ENCODE measurements at places on chromosomes 7 and 10.

- DNase-seq: no peak
These were observed 29.0 kb upstream of the ATXN7L1 start for GRCh38 chr7:105905209-105905909.

- DNase-seq: no peak
These were observed 628.7 kb upstream of the AUTS2 start for GRCh38 chr7:68969571-68969970.

DNA sequence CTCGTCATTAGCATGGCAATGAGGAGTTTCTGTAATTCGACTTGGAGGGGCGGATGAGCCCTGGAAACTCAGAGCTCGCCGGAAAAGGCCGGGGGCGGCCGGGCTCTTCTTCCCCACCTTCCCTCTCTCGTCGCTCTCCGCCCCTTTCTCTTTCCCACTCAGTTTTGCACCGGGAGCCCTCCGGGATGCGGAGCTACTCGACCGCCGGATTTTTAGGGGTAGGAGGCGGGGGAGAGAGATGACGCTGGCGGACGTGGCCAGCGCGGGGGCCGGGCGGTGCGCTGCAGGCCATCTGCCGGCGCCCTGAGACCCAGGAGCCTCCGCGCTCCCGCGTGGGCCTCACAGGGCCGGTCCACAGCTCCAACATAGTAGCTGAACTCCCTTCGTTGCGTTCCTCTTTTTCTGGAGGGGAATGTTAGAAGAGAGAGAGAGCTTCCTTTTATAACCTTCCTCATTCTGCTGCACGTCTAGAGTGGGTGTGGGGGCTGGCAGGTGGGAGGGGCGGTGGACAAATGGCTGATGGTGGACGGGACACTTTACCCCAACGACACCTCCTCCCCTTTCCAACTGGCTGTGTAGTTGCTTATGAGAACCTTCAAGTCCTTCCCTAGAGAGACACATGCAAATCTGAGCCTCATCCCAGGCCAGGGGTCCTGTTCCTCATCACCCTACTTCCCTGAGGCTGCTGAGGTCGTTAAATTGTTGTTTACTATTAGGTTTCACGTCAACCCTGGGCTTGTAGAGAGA lies 1.1 kb upstream of the HOXA1 start:
- no peak for DNase-seq

DNA sequence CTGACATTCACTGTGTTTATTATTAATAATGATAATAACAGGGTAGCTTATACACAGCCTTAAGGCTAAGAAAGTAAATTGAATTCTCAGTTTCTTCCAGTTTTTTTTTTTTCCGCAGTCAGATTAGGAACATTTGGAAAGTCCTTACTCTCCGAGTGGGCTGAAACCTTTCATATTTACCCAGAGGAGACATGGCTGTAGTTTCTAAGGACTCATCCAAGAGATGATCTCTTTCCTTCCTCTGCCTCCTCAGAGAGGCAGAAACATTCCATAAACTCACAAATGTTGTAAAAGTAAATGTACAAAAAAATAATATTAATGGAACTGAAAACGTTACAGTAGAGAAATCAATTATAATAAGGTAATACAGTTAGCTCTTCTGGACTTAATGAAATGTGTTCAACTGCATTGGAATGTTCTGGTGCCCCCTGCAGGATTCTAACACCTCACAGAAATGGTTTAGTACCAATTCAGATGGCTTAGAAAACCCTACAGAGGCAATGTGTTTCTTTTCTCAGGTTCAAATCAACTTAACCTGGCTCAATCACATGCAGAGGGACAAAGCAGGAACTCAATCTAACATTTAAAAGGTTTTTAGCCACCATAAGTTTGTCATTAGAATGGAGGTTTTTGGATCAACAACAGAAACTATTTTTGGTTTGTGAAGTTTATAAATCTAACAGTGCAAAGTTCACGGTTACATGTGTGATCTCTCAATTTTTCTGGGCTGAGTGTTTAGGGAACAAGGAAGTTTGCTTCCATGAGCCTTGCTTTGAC lies 71.7 kb downstream of the ICA1 start:
- peak; percentile 35 for DNase-seq

GRCh38 chr10:78028438-78029268 lies 662 bp downstream of the POLR3A start:
- peak; percentile 35 for DNase-seq

GRCh38 chr10:14555807-14556206 lies 218.9 kb downstream of the FAM107B start:
- DNase-seq: no peak

DNA sequence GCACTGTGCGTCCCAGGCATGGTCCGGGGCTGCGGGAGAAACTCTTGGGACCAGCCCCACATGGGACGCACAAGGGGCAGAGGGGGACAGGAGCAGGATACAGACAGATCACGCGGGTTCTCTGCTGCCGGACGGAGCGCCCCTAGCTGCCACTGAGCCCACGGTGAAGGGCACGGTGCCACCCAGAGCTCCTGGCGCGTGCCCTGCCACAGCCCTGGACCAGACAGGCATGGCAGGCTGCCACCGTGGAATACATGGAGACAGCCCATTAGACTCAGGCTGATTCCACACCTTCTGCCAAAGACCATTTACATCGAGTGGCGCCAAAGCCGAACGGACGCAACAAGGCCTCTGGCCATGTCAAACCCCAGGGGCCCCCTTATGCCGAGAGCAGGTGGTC lies 90.4 kb downstream of the MAD1L1 start:
- no peak for DNase-seq

GRCh38 chr7:117750612-117751563 lies 122.4 kb downstream of the CTTNBP2 start:
- no peak for DNase-seq

DNA sequence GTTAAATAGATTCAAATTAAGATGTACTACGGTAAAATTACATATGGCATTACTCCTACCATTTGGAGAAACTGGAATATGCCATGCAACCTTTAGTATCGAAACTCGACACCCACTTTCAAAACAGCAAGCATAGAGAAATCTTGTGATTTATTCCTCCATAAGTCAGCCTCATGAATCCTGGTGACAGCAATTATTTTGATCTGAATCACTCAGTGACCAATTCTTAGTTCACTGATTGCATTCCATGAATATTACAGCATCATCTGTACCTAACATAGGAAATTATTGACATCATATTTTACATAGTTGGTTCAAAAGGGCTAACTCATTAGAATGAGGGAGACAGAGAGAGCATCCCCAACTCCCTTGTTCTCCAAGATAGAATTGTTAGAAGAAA lies 89.6 kb downstream of the CACNB2 start:
- DNase-seq: no peak

- peak; percentile 28 for DNase-seq
These were observed 140.9 kb downstream of the ADCYAP1R1 start for GRCh38 chr7:31192986-31193385.

- DNase-seq: no peak
These were observed 516.1 kb upstream of the MGMT start for GRCh38 chr10:128950916-128951275.

DNA sequence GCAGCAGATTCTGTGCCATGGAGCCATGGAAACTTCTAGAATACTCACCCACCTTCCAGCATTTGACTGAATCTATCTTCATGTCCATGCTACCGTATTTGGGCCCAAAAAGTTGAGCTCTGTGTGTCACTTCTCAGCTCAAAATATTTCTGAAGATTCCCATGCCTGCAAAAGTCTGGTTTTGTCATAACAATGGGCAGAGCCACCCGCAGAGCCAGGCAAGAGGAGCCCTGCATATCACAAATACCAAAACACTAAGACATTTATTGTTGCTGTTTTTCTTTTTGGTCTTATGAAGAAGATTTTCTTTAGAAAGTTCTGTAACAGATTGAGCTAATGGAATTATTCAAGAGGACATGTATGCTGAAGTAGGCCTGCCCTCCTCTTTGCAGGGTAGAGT lies 68.1 kb downstream of the PRTFDC1 start:
- DNase-seq: no peak

DNA sequence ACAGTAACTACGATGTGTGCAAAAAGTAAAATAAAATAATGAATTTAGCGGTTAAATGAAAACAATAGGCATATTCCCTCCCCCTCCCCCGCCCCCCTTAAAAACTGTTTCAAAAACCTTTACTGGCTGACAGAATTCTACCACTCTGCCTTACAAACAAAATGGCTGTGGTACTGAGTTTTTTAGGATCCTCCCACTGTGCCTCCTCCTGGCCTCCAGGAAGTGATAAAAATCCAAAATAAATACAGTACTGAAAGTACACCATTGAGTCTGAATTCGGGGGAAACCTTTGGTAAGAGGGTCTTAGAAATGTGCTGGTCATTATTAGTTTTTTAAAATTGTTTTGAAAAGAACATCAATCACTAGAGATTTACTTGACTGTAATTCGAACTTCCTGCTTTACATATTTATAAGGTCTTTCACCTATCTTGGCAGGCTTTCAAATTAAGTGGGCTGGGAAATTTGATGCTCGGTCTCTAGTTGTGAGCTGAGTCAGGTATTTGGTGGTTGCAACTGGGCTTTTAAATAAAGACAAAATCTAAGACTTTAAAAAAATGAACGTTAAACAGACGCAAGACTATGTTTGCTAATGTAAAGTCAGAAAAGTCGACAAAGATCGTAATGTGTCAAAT lies 32.5 kb upstream of the EPC1 start:
- DNase-seq: no peak

DNA sequence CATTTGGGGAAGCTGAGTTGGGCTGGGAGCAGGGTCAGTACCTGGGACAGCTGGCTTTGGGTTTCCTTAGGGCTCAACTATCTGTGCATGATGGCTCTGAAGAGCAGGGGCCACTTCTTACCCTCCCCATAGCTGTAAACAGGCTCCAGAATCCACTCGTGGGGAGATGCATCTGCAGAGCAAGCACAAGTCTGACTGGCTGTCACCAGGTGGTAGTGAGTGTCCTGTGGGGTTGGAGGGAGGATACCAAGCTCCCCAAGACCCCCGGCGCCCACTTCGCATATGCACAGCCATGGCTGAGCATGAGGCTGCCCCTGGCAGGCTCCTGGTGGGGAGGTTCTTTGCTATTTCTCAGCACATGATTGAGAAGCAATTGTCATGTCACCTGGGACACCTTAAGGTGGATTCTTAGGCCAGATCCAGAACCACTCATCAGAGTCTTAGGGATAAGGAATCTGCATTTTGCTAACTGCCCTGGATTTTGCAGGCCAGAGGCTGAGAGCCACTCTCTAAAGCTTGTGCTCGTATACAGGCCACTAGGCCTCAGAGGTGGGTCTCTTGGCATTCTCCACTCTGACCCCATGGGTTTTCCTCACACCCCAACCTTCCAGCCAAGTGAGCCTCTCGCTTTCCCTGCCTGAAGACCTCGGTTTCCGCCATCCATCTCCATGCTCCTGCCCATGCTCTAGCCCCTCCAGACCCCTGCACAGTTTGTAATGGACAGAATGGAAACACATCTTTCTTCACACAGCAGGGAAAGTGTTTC lies 53.7 kb downstream of the ADCY1 start:
- DNase-seq: no peak

DNA sequence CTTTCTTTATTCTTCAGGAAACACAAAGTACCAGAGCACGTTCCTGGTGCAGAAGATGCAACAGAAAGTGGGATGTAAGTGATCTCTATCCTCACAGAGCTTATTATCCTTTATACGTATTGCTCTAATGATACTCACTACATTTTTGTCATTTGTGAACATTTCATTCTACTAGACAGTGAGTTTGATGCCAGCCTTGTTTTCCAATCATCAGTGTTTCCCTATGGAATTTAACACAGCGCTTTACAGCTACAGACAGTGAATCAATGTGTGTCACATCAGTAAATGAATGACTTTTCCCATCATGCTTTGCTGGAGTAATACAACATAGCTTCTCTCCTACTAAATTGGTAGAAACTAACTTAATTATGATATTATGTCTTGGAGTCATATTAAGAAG lies 175.5 kb downstream of the SDHAF3 start:
- DNase-seq: no peak

GRCh38 chr7:123329988-123330643 lies 130.3 kb upstream of the SLC13A1 start:
- DNase-seq: no peak

- DNase-seq: no peak
These were observed 151.1 kb downstream of the SEM1 start for GRCh38 chr7:96558530-96558929.

DNA sequence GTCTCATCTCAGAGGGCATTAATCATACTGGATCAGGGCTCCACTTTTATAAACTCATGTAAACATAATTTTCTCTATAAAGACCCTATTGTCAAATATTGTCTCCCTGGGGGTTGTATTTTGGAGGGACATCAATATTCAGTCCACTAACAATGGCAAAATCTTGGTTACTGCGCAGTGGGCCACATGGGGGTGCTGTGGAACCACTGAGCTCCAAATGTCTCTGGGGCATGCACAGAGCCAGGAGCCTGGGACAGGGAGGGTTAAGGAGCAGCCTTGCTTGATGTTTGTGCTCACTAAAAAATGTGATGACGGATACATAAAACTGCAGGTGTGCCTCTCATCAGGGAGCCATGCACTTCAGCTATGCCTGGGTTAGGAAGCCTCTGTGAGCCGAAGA lies 62.1 kb upstream of the PRSS58 start:
- DNase-seq: no peak

- peak; percentile 23 for DNase-seq
These were observed 631 bp downstream of the POR start for GRCh38 chr7:75915416-75916156.

- DNase-seq: no peak
These were observed 41.8 kb downstream of the CNNM1 start for GRCh38 chr10:99370993-99371392.

- no peak for DNase-seq
These were observed 295.6 kb downstream of the AUTS2 start for GRCh38 chr7:69893906-69894305.

DNA sequence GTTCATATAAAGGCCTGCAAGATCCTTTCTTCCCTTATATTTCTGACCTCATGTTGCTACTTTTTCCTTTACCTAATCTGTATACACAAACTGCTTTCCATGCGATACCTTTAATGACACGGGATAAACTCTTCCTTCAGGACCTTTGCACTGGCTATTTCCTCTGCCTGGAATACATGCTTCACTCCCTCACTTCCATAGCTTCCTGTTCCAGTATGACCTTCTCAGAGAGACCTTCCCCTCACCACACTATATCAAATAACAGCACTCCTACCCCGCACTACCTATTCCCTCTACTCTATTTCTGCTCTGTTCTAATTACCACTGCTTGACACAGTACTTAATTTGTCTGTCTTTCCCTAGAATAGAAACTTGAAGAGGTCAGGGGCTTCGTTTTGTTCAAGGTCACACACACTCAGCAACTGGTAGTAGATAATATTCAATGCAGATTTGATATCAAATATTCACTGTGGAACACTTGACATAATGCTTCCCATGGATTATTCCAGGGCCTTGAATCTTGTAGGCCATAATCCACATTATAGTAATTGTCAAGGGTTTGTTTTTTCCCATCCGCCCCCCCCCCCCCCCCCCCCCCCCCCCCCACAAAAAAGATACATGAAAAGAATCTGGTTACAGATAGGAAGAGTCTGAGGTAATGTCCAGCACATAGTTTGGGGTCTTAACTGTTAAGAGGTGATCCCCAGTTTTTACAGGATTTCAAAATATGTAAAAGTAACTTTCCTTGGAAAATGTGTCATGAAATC lies 11.1 kb downstream of the SYPL1 start:
- DNase-seq: no peak

DNA sequence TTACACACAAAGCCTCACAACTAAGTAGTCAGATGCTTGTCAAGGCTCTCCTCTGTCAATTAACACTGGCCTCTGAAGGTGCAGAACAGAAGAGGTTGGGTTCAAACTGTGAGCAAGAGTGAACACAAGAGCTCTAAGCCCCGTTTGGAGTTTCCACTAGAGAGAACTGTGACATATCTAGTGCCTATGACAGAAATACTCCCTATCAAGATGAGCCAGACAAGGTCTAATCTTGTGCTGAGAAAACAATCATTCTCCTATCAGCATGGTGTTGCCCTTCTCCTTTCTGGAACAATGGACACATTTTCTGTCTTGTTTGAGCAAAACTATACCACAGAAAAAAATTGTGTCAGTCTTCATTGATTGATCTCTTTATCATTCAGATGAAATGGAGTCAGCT lies 62.4 kb upstream of the CCDC71L start:
- DNase-seq: no peak
